Stimulated activated CD4-positive, alpha-beta T cell treated with anti-CD3 and anti-CD28 coated beads, Interleukin-2, amount 100 ng/mL, for 48 hours (primary cell): ENCODE measurements at places on chromosomes 1 and 21.

- peak; percentile 14 for DNase-seq
Observed at GRCh38 chr1:91166106-91166712, 144.4 kb upstream of the ZNF644 start.

- DNase-seq, result no peak
Observed at GRCh38 chr1:62111084-62111483, 83.6 kb upstream of the L1TD1 start.

DNA sequence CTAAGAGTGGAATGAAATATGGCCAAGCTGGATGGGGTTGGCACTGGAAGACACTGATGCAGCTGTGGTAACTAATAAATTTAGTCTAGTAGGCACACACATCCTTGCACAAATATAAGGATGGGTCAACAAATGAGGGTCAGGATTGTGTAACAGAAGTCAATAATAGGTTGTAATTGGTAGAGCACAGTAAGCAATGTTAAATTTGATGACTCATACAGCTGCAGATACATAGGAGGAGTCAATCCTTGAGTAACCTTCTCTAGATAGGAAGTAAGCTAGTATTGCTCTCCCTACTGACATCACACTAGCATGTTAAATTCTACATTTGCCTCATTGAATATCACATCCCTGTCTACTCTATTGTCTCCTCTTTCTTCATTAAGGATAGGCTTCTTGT lies 332.1 kb downstream of the PTPRC start:
- no peak for DNase-seq

GRCh38 chr1:217747156-217747769 lies 116.1 kb downstream of the SPATA17 start:
- no peak for DNase-seq

GRCh38 chr1:28537457-28538199 lies 15.3 kb upstream of the TRNAU1AP start:
- no peak for DNase-seq

DNA sequence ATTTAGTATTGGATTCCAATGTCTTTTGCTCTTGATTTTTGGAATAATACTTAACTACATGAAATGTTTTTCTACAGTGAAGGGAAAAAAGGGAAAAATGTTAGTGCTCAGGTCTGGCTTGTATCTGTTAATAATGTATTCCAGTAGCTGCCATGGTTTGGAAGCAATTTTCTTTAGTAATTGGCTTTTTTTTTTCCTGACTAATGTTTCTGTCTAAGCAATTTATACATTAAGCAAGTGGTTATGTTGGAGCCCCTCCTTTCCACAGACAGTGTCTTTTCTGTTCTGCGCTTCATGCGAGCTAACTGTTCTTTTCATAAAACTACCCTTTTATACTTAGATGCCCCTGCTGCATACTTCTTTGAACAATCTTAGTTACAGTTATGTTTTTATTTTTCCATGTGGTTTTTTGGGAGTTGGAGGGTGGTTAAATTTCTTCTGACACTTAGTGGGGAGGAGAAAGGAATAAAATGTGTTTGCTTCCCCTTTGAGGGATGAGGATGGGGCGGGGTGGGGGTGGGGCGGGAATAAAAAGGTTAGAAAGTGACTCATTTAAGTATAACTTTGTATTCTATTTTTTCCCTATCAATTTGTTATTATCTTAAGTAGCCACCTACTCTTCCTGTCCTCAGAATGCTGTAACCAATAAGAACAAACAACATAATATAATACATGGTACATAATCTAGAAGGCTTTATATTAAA lies 83.1 kb downstream of the CLIC4 start:
- no peak for DNase-seq

DNA sequence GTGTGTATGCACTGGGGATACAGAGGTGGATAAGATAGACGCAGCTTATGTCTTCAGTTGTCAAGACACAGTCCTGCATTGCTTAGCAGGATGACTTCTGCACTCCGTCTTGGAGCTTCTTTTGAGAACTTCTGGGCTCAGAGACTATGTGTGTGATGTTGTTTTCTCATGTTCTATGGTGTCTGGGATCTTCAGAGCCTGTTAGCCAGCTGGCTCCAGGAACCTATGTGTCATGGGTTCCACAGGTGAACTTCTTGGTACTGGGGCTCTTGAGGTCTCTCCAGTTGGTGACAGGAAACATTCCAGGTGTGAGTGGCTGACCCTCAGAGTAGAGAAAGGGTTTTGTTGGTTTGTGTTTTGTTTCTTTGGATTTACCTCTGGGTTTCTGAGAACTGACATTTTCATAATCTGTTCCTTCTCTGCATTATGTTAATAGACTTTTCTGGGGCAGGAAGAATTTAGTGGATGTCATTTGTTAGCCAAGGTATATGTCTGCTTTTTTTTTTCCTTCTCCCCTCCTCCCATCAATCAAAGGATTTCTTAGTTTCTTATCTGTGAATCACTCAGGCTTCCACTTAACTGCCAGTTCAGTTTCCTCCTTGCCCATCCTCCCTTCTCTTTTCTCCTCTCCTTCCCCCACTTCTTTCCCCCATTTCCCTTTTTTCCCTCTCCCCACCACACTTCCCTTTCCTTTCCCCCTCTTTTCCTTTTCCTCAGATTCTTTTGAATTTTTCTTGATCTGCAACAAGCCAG lies 18.1 kb downstream of the FGGY start:
- DNase-seq, result no peak

- DNase-seq, result no peak
Observed at GRCh38 chr21:33844104-33844889, 71.3 kb downstream of the ATP5PO start.

GRCh38 chr1:152565115-152565514 lies 1.5 kb downstream of the LCE3E start:
- no peak for DNase-seq

- DNase-seq, result peak; percentile 67
Observed at GRCh38 chr21:44487831-44488230, 32.5 kb downstream of the LRRC3 start.

DNA sequence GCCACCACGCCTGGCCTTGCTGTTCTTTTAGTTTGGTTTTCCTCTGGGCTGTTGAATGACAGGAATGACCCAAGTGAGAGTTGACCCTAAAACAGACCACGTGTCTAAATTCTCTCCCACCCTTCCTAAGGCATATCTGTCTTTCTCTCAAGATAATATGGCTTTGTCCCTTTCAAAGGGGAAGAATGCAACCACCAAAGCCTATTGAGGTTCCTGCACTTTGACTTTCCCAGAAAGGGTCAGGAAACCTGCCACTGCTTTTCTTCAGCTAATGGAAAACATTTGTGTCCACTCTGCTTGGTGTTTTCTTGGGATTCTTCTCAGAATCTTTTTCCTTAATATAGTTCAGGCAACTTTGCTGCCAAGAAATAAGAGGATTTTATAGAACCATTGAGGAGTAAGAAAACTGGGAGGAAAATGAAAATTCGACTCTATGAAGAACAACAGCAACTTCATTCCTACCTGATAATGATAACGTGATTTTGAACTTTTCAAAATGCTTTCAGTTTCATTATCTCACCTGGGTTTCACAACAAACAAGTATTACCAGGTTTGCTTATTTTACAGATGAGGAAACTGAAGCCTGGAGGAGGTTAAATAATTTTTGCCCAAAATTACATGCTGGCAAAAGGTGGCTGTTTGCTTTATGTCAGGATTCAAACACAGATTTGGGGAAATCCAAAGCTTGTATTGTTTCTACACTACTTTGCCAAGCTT lies 6.9 kb downstream of the PLPP3 start:
- no peak for DNase-seq

GRCh38 chr1:23100074-23100748 lies 68.4 kb downstream of the LUZP1 start:
- no peak for DNase-seq

DNA sequence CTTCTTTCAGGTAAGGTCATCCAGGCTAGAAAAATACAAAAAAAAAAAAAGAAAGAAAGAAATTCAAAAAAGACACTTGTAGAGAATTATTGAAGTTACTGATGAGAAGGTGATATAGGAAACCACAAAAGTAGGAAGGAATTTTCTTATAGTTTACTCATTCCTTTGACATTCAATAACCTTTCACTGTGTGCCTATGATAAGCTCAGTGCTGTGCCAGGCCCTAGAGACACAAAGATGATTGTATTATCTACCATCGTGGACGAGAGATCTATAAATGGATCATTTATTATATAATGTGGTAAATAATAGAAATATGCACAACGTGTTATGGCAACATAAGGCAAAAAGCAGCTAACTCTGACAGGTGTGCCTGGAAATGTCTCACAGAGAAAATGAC lies 109.6 kb upstream of the NGF start:
- DNase-seq, result no peak

DNA sequence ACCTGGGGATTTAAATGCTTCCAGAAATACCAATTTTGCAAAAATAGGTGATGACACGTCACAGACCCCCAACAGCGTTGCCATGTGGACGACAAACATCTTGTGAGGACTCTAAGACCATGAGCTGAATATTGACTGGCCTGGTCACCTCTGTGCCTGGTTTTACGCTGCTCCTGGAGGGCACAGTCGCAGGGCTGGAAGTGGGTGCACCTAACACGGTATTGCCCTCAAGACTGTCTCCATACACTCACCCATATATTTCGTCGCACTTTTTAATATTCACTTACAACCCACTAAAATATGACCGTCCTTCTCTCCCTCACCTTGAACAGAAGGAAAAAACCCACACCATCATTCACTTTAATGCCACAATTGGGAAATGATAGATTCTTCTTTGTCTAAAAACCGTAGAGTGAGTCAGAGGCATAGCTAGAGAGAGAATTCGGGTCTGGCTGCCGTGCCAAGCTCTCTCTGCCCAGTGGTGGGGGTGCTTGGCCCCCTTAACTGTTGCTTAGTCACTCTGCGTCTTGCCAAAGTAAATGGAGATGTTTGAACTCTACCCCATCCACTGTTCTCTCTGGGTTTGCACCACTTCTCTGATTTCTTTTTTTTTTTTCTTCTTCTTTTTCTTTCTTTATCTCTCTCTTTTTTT lies 40.8 kb upstream of the UTS2 start:
- no peak for DNase-seq
